SW480 (cell line): ENCODE measurements at places on chromosomes 2 and 18.

DNA sequence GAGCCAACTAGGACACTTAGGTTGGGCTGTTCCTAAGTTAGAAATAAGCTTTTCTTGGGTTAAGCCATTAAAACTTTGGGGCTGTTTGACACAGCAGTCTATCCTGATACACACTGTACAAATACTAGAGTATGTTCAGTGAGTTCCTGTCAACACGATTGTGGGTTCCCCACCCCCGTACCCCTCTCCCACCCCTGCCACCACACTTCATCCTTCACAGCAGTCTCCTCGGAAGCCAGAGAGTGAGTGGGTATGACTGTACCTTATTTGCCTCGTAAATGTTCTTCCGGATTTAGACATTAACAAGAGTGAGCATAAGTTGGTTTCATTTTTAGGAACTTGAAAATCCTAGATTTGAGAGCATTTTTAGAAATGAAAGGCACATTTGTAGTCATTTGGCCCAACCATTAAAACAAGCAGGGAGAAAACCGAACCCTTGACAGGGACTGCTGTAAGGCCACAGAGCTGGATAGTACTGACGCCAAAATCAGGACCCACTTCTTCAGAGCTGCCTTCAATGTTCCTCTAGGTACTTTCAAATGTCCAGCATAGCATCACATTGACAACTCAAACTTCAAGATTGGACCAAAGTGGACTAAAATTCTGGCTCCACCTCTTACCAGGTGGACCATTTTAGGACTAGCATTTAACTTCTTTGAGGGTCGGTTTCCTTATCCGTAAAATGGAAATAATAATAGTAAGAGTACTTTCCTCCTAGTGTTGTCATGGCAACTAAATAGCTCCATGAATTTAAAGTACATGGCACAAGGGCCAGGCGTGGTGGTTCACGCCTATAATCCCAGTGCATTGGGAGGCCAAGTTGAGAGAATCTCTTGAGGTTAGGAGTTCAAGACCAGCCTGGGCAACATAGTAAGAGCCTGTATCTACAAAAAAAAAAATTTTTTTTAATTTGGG lies 166.3 kb upstream of the SERTAD2 start:
- no peak for DNase-seq

DNA sequence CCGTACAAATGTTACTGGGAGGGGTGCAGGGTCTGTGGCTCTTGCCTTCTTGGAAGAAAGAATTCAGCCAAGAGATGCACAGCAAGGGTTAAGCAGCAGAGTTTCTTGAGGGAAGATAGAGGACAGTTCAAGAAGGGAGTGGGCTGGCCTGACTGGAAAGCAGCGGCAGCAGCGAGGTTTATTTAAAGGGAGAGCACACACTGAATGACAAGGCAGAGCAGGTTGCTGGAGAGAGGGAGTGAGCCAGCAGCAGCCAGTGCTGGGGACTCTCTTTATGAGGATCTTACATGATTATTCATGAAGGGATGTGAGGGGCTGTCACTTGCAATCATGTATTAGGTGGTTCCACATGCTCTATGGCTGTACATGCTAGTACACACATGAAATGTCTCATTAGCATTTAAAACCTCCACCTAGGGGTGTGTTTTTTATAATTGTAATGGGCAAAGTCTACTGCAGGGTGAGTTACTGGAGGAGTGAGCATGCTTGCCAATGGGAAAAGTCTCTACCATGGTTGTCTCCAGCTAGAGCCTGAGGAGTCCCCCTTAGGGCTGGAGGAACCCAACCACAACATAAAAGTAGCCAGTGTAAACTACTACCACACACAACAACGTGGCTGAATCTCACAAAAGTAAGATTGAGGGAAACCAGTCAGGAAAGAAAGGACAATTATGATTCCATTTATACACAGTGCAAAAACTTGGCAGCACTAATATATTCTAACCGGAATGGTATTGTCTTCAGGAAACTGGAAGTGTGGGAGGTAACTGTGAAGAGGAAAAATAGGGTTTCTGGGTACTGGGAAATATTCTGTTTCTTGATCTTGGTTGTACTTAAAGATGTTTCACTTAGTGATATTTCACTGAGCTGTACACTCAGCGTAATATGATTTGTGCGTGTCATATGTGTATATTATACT lies 87.6 kb upstream of the FAM110C start:
- DNase-seq: no peak

- DNase-seq: no peak
Measured at GRCh38 chr2:63763391-63763941, 78.2 kb upstream of the UGP2 start.

DNA sequence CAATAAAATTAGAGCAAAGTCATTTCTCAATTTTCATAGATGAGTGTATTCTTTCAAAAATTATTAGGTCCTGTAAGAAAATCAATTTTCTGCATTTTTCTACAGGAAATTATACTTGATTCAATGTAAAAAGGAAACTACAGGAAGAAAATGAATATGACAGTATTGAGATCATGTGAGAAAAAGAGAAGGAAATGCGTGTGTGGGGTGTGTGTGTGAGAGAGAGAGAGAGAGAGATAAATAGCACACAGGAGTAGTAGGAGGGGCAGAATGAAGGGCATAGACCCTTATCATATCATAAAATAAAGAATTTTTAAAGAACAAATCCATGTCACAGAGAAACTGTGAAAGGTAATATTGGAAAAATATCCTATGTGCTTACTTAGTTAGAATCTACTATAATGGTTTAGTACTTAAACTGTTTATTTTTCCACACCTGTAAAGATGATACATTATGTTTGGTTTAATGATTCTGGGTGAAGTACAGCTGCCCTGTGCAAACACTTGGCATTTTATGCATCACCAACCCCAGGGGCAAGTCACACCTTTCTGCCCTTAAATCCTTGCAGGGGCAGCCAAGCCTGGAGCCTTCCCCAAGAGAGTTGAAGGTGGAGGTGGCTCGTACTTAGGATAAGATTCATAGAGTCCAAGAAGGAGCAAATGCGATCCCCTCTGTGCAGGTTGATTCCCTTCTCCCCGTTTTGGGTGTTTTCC lies 276.4 kb downstream of the TGIF1 start:
- no peak for DNase-seq

DNA sequence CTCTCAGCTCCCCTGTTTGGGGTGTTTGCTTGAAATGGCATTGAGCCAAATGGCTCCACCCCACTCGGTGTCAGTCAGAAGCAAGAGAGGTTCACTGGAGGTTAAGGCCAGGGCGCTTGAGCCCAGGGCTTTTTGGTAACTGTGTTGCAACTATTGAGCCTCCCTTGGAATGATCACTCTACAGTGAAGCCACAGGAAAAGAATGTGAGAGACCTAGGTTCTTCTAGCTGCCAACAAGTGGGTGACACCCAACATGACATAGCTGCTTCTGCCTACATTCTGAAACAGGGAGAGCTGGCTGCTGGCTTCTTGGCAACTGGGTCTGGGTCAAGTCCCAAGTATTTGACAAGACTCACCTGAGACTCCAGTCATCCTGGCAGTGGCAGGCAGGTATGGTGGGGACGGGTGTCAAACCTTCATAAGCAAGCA lies 7.1 kb upstream of the GRHL1 start:
- peak; percentile 20 for DNase-seq

GRCh38 chr2:220240641-220241040 lies 613.2 kb downstream of the SLC4A3 start:
- no peak for DNase-seq

DNA sequence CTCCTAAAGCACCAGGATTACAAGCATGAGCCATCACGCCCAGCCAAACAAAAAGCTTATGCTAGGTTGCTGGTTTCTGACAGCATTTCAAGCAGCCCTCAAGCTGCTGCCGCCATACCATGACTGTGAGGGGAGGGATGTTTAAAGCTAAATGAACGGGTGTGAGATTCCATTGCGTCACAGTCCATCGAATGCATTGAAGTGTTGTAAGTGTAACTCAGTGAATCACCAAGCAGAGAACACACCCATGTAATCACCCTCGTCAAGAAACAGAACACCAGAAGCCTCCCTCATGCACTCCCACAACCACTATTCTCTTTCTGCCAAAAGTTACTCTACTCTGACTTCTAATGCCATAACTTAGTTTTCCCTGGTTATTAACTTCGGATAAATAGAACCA lies 32.8 kb upstream of the MC5R start:
- peak; percentile 16 for DNase-seq

DNA sequence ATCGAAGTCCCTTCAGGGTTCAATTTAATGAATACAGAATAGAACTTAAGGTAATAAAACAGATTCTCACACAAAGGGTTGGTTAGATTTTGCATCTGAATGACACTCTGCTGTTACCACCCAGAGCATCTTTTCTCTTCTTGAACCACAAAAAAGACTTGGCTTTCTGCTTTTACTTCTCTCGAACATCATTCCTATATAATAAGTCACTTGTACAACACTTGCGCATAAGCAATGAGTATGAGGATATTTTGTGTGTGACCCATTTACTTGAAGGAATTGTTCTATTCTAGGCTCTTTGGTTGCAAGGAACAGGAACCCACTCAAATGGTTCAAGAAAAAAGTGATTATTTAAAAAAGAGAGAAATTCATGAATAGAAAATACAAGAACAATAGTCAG lies 126.2 kb downstream of the NUP35 start:
- DNase-seq: no peak
